MV-4-11 (cell line): ENCODE measurements at places on chromosomes 1 and 21.

GRCh38 chr1:160953030-160953429, 1.6 kb downstream of the ITLN2 start:
- DNase-seq: no peak

GRCh38 chr1:155081472-155082300, 3.0 kb downstream of the EFNA3 start:
- DNase-seq: no peak

GRCh38 chr1:7868070-7868780, 15.4 kb upstream of the UTS2 start:
- DNase-seq: no peak

GRCh38 chr21:14114251-14114650, 96.5 kb downstream of the LIPI start:
- DNase-seq: no peak

DNA sequence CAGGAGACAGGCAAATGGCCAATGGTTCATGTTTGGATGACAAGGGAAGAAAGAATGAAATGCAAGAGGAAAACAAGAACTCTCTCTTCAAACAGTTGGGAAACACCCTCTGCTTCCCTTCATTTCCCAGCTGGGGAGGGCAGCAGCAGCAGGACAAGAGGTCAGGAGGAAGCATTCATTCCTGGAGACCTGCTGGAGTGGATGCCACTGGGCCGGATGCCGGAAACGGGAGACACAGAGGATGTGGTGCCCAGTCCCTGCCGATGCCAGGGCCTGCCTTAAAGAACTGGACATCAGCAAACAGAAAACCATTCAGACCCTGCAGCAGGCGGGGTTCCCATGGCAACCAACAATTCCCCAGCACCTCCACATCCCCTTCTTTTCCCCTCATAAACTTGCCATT, 102.3 kb upstream of the ZNF648 start:
- DNase-seq: no peak

GRCh38 chr1:47940326-47940725, 56.9 kb downstream of the TRABD2B start:
- DNase-seq: no peak

GRCh38 chr1:158176399-158176798, 4.3 kb upstream of the CD1D start:
- peak; percentile 6 for DNase-seq

DNA sequence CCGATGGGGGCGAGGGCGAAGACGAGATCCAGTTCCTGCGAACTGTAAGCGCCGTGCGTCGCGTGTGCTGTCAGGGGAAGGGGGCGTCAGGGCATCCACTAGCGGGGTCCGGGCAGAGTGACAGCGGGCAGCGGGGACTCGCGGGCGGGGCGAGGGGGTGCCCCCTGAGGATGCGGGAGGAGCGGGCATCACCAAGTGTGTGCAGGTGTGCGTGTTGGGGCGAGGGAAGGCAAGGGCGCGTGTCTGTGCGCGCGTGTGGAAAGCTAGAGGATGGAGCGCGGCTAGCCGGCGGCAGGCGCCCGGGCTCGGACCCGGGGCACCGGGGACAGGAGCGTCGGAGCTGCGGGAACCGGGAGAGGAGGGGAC, 525 bp downstream of the RYR2 start:
- DNase-seq: no peak

DNA sequence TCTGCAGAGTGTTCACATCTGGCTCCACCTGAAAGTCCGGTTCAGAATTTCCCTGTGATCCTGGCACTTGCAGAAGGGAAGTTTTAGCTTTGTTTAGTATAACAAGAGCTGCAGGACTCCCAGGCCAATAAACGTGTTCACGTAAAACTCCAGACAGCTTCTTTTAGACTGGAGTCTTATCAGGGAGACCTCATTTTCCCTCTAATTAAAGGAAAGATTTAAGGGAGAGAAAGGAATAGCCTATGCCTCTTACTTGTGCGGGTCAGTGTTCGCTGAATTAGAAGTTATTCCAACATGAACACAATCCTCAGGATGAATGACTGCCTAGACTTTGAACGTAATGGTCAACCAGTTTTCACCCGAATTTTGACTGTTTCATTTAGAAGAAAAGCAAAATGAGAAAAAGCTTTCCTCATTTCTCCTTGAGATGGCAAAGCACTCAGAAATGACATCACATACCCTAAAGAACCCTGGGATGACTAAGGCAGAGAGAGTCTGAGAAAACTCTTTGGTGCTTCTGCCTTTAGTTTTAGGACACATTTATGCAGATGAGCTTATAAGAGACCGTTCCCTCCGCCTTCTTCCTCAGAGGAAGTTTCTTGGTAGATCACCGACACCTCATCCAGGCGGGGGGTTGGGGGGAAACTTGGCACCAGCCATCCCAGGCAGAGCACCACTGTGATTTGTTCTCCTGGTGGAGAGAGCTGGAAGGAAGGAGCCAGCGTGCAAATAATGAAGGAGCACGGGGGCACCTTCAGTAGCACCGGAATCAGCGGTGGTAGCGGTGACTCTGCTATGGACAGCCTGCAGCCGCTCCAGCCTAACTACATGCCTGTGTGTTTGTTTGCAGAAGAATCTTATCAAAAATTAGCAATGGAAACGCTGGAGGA, 202.1 kb upstream of the SGIP1 start:
- peak; percentile 70 for DNase-seq

DNA sequence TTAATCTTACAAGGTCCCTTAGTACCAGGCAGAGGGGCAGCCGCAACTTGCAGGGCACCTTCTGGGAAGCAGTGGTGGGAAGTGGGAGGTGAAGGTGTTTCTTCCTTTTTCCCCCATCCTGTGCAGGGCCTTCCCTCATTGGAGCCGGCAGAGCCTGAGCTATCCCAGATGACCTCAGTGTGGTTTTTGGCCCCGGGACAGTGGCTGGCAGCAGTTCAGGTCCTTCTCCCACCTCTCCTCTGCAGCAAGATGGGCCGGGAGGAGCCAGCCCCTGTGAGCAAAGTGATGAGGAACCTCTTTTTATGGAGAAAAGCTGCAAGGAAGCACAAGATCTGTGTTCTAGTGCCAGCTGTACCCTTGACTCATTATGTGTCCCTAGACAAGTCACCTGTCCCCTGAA, 6.8 kb downstream of the PFKFB2 start:
- DNase-seq: no peak
